ENCODE measurements at places on chromosomes 4 and X. TPM values are rescaled to one million over a fixed set of nuclear protein-coding genes. Genes with fewer than 3 reads are reported as not detected.

ERVMER34-1 gene
- not detected for total RNA-seq

NPY5R gene
- total RNA-seq, result not detected

CCNA2 gene
- 6.1 TPM for total RNA-seq

CDK16 gene
- total RNA-seq, result 75.4 TPM

POU4F2 gene
- total RNA-seq, result not detected
